ENCODE measurements at places on chromosomes 1 and 21. TPM values are rescaled to one million over a fixed set of nuclear protein-coding genes. Genes with fewer than 3 reads are reported as not detected.

Gene ANKRD34A
- polyA plus RNA-seq: 0.65 TPM

Gene FCRL1
- 0.14 TPM for polyA plus RNA-seq

Gene GPR37L1
- polyA plus RNA-seq: 0.03 TPM

- no peak for DNase-seq
Measured at GRCh38 chr1:232303222-232303620, 326.7 kb downstream of the SIPA1L2 start.

Gene OR6N2
- polyA plus RNA-seq: not detected

DNA sequence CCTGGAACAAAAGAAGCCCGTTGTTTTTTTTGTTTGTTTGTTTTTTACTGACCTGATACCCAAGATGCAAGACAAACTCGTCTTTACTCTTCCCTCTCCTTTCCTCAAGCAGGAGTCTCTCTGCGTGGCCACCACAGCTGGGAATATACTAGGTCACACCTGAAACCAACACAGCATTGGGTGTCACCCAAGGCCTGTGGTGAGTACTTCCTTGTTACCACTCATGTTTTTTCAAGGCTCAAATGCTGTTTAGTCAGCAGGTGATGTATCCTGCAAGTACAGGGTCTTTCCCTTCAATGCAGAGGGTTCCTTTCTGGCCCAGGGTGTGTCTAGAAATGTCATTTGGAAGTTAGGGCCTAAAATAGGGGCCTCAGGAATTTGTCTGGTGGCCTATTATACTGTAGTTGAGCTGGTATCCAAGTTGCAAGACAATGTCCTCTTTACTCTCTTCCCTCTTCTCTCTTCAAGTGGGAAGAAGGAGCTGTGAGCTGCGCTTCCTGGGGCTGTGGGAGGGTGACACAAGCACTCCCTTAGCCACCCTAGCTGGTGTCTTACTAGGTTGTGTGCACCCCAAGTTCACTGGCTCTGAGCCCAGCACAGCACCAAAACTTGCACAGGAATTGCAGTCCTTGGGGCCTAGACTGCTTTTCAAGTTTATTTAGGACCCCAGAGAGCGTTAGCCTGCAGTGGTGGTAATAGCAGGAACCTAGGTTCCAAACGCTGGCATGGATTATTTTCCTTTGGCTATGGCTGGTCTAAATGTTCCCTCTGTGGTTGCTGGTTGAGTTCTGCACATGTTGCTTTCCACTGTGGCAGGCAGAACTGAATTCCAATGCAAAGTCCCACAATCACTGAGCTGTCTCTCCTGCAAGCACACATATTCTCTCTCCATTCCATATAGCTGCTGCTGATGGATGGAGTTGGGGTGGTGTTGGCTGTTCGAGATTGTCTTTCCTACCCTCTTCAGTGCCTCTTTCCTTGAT, 91.4 kb upstream of the LYPLAL1 start:
- DNase-seq: no peak
